ENCODE measurements at places on chromosomes 3 and 15. TPM values are rescaled to one million over a fixed set of nuclear protein-coding genes. Genes with fewer than 3 reads are reported as not detected.

DNA sequence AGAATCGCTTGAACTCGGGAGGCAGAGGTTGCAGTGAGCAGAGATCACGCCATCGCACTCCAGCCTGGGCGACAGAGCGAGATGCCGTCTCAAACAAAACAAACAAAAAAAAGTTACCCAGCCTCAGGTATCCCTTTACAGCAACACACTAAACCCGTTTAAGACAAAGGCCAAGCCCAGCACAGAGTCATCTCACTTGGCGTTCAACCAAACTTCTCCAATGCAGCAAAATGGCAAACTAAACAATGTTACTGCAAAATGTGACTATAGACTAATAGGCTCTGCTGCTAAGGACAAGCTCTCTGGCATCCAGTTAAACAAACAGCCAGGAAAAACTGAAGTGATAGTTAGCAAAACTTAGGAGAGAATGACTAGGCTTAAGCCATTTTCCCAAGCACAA is 6.4 kb upstream of the FAM219B start:
- no peak for DNase-seq

DNA sequence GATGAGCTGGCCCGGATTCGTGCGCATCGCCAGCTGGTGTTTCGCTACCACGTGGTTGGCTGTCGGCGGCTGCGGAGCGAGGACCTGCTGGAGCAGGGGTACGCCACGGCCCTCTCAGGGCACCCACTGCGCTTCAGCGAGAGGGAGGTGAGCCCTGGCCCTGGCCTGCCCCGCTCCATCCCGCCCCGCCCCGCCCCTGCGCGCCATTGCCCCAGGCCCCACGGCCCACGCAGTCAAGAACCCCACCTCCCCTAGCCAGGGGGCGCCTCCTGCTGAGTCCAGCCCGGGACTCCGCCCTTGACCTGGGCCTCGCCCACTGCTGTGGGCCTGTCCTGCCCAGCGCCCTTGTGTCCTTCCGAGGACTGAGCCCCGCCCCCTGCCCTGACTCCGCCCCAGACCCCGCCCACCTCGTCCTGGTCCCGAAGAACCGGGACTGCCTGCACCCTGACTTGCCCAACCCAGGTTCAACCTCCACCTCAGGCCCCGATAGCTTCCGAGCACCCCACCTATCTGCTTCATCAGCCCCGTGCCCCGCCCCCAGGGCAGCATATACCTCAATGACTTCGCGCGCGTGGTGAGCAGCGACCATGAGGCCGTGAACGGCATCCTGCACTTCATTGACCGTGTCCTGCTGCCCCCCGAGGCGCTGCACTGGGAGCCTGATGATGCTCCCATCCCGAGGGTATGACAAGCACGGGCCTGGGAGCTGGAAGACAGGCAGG is 14.8 kb downstream of the NT5DC2 start:
- no peak for DNase-seq

DNA sequence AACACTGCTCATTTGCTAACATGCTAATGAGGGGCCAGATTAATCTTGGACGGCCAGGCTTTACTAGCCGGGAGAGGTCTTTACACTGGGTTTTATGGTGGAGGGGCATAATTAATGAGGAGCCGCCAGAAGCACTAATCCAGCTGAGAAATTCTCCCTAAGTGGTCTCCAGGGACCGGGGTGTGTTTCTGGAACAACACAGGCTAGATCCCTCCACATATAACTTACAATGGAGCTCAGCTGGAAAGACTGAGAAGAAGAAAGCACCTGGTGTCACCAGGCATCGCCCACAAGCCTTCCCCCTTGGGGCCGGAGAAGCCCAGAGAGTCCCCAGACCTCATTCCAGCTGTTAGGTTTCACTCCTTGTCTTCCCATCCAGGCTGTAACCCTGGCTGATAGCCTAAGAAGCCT is 127.5 kb downstream of the MEGF11 start:
- no peak for DNase-seq

- DNase-seq: no peak
These were observed 11.9 kb downstream of the ANXA2 start for GRCh38 chr15:60385620-60386552.

- no peak for DNase-seq
These were observed 21.8 kb downstream of the RBPMS2 start for GRCh38 chr15:64753480-64754185.

- DNase-seq: no peak
These were observed 79.1 kb upstream of the CGNL1 start for GRCh38 chr15:57297163-57297593.

DNA sequence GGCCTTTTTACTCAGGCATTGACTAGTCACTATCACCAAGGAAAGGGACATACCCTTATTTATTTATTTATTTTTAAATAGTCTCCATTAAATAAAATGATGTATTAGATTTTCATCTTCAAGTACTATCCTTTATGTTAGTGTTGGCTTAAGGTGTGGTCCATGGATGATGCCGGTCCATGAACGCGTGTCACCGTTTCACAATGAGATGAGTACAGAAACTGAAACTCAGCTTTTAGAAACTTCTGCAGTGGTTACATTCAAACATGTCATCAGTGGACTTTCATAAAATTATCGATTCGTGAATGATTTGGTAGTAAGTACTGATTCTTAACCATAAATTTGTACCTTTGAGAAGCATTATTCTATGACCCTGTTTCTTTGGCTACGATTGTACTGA is 166.6 kb downstream of the SATB1 start:
- DNase-seq: no peak

GRCh38 chr3:141728355-141728892 is 9.7 kb upstream of the RNF7 start:
- DNase-seq: no peak

DNA sequence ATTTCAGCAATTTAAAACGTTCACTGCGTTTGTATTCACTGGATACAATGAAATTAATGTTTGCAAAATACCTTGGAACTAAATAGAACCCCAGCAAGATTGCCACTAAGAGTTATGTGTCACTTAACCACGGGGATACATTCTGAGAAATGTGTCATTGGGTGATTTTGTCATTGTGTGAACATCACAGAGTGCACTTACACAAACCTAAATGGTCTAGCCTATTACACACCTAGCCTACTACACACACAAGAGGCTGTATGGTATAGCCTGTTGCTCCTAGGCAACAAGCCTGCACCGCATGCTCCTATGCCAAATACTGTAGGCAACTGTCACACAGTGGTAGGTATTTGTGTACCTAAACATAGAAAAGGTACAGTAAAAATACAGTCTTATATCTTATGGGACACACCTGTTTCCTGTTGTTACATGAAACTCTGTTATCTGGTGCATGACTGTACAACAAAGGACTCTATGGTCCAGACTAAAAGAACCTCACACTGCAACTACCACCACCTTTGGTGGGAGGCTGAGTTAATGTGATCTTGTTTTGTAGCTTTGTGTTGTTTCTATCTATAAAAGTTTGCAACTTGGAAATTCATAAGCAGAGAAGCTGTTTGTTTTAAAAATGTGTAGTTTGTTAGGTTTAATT is 92.2 kb upstream of the NTRK3 start:
- DNase-seq: no peak

- peak; percentile 93 for DNase-seq
These were observed 147.1 kb upstream of the LPP start for GRCh38 chr3:188006726-188007393.

DNA sequence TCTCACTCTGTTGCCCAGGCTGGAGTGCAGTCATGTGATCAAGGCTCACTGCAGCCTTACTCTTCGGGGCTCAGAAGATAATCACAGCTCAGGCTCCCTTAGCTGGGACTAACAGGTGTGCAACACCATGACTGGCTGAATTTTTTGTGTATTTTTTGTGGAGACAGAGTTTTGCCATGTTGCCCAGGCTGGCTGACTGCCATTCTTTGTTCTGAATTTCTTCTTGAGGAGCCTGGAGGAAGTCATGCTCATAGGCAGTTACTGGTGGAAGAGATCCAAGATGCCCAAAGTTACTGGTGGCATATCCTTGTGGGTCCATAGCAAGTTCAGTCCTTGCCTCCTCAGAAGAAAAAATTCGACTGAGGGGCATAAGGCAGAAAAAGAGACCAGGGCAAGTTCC is 16.6 kb upstream of the UBP1 start:
- no peak for DNase-seq

DNA sequence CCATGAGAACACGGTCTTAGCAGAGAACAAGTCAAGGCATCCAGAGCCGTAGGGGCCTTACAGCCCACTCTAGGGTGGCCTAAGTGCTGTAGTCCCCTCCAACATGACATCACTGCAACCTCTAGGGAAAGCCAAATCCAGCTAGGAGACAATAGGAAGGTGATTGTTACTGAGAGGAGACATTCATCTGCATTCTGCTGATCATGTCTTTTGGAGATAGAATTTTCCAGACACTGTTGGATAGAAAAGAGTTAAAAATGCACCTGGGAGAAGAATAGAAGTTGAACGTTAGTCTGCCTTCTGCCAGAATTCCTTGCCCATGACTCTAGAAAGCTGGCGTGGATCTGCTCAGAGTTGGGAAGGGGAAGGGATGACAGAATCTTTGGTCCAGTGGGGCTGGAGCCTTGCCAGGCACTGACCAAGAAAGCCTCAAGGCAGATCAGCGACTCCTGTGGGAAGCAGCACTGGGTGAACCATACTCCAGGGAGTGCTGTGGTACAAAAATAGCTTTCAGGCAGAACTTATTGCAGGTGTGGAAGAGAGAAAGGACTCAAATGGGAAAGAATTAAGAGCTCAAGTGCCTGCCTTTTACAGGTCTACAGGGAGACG is 44.8 kb upstream of the RAF1 start:
- DNase-seq: peak; percentile 61

GRCh38 chr3:13078163-13078905 is 5.1 kb upstream of the IQSEC1 start:
- no peak for DNase-seq

DNA sequence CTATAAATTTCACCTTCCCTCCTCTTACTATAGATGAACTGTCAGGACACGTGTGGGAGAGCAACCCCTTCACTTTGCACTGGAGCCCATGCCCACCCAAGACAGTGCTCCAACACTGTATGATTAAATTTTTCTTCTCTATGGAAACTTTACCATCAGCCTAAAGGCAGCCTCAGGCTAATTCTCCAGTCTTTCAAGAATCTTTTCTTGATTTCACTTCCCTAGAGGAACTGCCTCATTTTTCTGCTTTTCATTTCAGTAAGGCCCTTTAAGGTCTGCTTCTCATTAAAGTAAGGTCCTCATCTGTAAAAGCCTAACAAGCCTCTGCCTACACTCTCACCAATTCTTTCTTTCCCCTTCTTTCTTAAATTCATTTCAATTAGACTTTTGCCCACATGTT is 137.3 kb downstream of the KCNMB2 start:
- DNase-seq: no peak

GRCh38 chr3:99212969-99213368 is 311.5 kb upstream of the DCBLD2 start:
- no peak for DNase-seq

Gene PDZRN3
- 0.22 TPM for total RNA-seq

Gene MON1A
- total RNA-seq: 9.1 TPM

Gene PRSS50
- total RNA-seq: not detected

Gene C3orf33
- 2.0 TPM for total RNA-seq

Gene PFKFB4
- 8.8 TPM for total RNA-seq

Gene SLC28A1
- total RNA-seq: not detected

Gene AP3B2
- total RNA-seq: under 0.01 TPM

Gene CLEC3B
- total RNA-seq: not detected

Gene CYP11A1
- 2.6 TPM for total RNA-seq

All from epithelial cell of proximal tubule (primary cell).